ENCODE measurements at places on chromosomes 7 and 10. TPM values are rescaled to one million over a fixed set of nuclear protein-coding genes. Genes with fewer than 3 reads are reported as not detected.

- peak overlapping the region; percentile 99 for H3K27ac ChIP-seq
- H3K4me3 ChIP-seq: no peak overlapping the region
- peak; percentile 82 for DNase-seq
- H3K36me3 ChIP-seq: no peaks in the 10 kb centered on the region
Observed at GRCh38 chr10:72328045-72328828, 26.5 kb downstream of the DNAJB12 start.

The GJD4 gene
- total RNA-seq: not detected

DNA sequence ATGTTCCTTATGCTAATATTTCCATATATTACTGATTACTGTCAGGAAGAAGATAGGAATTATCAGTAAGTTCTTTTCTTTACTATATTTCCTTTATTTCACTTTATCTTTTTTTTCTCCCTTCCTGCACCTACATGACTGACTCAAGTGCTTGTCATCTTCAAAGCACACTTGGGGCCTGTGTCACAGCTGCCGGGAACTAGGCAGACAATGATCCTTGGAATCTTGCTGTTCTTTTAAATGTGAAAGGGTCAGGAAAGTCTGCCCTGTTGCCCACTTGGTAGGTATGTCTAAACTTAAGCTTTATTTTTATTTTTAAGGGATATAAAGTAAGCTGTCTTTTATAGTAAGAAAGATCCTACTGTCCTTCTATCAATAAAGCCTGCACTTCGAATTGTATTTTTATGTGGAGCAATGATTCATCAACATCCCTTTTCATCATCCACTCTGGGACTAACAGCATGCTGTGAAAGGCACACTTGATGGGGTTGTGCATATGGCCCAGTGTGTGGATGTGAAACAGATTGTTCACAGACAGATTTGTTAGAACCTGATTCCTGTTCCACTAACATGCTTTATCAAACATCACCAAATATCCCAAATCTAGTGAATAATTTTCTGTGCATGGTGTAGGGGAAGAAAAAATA, 556.9 kb downstream of the DNAJB9 start:
- no peak for DNase-seq
- H3K27ac ChIP-seq: no peak overlapping the region
- H3K4me3 ChIP-seq: no peak overlapping the region
- no peaks in the 10 kb centered on the region for H3K27me3 ChIP-seq

GRCh38 chr10:95480901-95481491, 80.2 kb downstream of the SORBS1 start:
- no peak for DNase-seq
- no peak overlapping the region for H3K27ac ChIP-seq
- H3K27me3 ChIP-seq: no peaks in the 10 kb centered on the region
- H3K4me3 ChIP-seq: no peak overlapping the region
- H3K36me3 ChIP-seq: no peaks in the 10 kb centered on the region

GRCh38 chr7:20741801-20742200, 44.9 kb downstream of the SP8 start:
- no peak overlapping the region for H3K4me3 ChIP-seq
- H3K36me3 ChIP-seq: no peaks in the 10 kb centered on the region
- no peak overlapping the region for H3K27ac ChIP-seq
- no peaks in the 10 kb centered on the region for H3K27me3 ChIP-seq
- no peak for DNase-seq
- no peaks in the 10 kb centered on the region for H3K4me1 ChIP-seq

DNA sequence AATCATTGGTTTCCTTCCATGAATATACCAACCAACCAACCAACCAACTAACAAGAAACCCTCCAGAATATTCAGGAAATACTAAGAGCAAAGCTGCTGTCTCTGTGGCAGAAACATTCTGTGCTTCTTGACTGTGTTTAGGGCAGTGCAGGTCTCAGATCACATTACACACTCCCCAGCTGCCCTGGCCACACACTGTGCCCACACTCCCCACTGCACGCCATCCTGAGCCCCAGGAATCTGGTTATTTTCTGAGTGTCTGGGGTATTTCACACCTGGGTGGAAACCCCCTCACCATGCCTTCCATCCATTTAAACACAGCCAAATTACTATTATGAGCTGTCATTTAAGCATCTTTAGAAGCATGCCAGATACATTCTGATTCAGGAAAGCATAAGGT, 183.7 kb upstream of the ANK3 start:
- H3K36me3 ChIP-seq: no peaks in the 10 kb centered on the region
- H3K27me3 ChIP-seq: no peaks in the 10 kb centered on the region
- H3K4me1 ChIP-seq: peaks cover 25% of the 10 kb centered on the region
- DNase-seq: no peak

GRCh38 chr7:21966271-21966670, 20.6 kb upstream of the CDCA7L start:
- DNase-seq: no peak
- H3K27me3 ChIP-seq: no peaks in the 10 kb centered on the region
- no peak overlapping the region for H3K27ac ChIP-seq
- H3K36me3 ChIP-seq: no peaks in the 10 kb centered on the region

DNA sequence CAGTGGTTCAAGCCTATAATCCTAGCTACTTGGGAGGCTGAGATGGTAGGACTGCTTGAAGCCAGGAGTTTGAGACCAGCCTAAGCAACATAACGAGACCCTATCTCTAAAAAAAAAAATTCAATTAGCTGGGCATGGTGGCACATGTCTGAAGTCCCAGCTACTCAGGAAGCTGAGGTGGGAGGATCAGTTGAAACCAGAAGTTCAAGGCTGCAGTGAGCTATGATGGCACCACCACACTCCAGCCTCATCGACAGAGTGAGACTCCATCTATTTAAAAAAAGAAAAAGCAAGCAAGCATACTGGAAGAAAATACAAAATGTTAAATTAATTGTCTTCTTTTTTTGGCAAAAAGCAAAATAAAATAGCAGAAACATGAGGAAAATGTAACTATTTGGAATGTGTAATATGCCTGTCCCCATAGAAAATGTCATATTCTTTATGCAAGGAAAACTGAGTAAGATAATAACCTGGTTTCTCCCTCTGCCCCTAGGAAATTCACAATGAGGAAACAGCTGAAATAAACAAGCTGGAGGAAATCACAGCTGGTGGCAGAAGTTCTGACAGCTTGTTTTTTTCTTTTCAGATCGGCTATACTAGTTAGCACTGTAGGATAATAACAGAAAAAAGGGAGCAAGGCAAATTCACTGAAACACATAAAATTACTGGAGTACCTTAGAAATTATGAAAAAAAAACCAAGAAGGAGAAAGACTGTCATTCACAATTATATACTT, 48.5 kb downstream of the HERPUD2 start:
- H3K4me1 ChIP-seq: peaks cover 71% of the 10 kb centered on the region
- H3K4me3 ChIP-seq: no peak overlapping the region
- peak; percentile 61 for DNase-seq

The TCAF2 gene
- total RNA-seq: 0.66 TPM

DNA sequence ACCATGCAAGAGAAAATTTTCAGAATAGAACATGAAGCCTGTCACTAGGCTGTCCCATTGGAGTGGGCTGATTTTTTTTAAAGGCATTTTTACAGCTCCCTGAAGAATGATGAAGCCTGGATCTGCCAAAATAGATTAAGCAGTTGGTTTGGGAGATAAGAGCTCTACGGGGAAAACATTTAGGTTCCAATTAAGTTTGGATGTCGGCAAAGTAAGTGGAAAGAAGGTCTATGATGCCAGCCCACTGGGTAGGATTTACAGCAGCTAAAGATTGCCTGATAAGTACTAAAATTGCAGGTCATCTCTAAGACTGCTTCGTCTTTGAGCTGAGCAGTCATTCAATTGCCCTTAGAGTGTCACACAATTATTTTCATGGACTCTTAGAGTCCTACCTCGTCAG, 939.2 kb upstream of the CELF2 start:
- H3K27ac ChIP-seq: no peak overlapping the region
- no peak overlapping the region for H3K4me3 ChIP-seq
- no peaks in the 10 kb centered on the region for H3K36me3 ChIP-seq

GRCh38 chr7:4157651-4158050, 524.4 kb upstream of the FOXK1 start:
- no peaks in the 10 kb centered on the region for H3K36me3 ChIP-seq
- DNase-seq: no peak
- H3K27me3 ChIP-seq: no peaks in the 10 kb centered on the region
- H3K27ac ChIP-seq: no peak overlapping the region
- H3K4me3 ChIP-seq: no peak overlapping the region

The ATRNL1 gene
- total RNA-seq: 3.0 TPM

The GJC3 gene
- total RNA-seq: not detected

The TMEM229A gene
- not detected for total RNA-seq

GRCh38 chr10:93071674-93072224, 1.9 kb upstream of the CYP26A1 start:
- peaks cover 22% of the 10 kb centered on the region for H3K27me3 ChIP-seq
- peaks cover 31% of the 10 kb centered on the region for H3K4me1 ChIP-seq
- DNase-seq: peak; percentile 35
- H3K4me3 ChIP-seq: no peak overlapping the region
- H3K27ac ChIP-seq: no peak overlapping the region
- H3K36me3 ChIP-seq: no peaks in the 10 kb centered on the region

The MRC1 gene
- total RNA-seq: 10.2 TPM

DNA sequence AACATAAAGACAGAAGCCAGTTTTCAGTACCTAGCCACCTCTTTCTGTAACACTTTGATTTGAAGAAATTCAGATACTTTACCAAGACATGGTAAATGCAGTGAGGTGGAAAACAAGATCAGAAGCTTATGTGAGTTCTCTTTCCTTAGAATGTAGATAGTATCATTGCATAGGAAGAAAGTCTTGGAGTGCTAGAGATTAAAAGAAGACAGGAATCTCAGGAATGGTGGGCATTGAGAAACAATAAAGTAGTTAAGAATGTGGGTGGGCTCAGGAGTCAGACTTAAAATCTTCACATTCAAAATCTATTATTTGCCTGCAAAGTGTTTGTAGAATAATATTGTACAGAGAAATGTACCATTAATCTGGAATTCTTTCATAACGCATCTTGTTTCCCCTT, 58.9 kb downstream of the POLL start:
- no peak for DNase-seq
- no peak overlapping the region for H3K4me3 ChIP-seq
- H3K36me3 ChIP-seq: no peaks in the 10 kb centered on the region
- no peaks in the 10 kb centered on the region for H3K27me3 ChIP-seq
- no peak overlapping the region for H3K27ac ChIP-seq

The ARHGAP22 gene
- 1.6 TPM for total RNA-seq

- no peaks in the 10 kb centered on the region for H3K27me3 ChIP-seq
- no peak overlapping the region for H3K4me3 ChIP-seq
- no peak overlapping the region for H3K27ac ChIP-seq
- no peak for DNase-seq
- H3K36me3 ChIP-seq: no peaks in the 10 kb centered on the region
- H3K4me1 ChIP-seq: no peaks in the 10 kb centered on the region
Observed at GRCh38 chr7:143015084-143015483, 11.8 kb downstream of the OR9A2 start.

The CARD11 gene
- 3.4 TPM for total RNA-seq

DNA sequence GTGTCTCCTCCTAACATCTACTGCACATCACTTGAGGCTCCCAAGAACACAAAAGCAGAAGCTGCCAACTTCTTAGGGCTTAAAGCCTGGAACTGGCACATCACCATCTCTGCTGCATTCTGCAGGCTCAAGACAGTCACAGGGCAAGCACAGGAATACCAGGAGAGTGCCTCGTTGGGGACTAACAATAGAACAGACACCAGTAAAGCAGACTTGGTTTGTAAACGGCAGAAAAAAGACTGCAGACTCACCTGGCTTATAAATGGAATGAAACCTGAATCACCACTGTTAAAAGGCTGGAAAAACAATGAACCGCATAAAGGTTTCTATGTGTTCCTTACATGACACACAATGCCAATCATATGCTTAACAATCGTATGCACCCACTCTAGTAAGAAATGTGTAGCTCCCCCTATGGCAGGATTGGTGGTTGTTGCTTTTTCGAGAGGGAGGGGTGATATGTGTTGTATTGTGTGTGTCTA, 12.8 kb downstream of the RHEB start:
- H3K4me3 ChIP-seq: no peak overlapping the region
- H3K4me1 ChIP-seq: peaks cover 45% of the 10 kb centered on the region
- H3K27ac ChIP-seq: no peak overlapping the region
- no peak for DNase-seq

DNA sequence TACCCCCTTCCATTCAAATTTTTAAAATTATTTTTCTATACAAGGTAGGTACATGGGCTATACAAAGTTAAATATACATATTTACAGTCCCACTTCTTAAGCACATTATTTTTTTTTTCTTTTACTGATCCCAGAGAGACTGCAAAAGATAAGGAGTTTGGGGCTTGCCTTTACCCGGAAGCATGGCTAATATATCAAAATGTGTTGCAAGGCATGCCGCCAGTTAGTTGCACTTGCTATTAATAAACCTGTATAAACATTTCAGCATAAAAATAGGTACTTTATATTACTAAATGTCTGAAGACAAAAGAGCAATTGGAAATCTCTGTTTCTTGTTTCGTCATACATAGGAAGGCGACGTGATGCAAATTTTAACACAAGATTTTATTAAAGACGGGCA, 21.5 kb upstream of the PDLIM1 start:
- H3K4me1 ChIP-seq: peaks cover 39% of the 10 kb centered on the region
- no peak overlapping the region for H3K4me3 ChIP-seq
- H3K27ac ChIP-seq: no peak overlapping the region
- no peaks in the 10 kb centered on the region for H3K27me3 ChIP-seq
- no peaks in the 10 kb centered on the region for H3K36me3 ChIP-seq
- peak; percentile 78 for DNase-seq

DNA sequence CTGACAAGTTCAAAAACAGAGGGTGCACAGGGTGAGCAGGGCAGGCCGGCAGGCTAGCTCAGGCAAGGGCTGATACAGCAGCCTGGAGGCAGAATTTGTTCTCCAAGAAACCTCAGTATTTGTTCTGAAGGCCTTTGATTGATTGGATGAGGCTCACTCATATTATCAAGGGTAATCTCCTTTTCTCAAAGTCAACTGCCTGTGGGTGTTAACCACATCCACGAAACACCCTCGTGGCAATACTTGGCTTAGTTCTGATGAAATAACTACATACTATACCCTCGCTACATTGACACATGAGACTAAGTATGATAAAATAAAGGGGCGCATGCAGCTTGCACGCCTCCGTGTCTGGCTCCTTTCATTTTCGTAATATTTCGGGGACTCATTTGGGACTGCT, 4.4 kb upstream of the PPP2R2D start:
- no peaks in the 10 kb centered on the region for H3K27me3 ChIP-seq
- H3K4me1 ChIP-seq: peaks cover 10% of the 10 kb centered on the region
- no peak for DNase-seq
- H3K36me3 ChIP-seq: no peaks in the 10 kb centered on the region

DNA sequence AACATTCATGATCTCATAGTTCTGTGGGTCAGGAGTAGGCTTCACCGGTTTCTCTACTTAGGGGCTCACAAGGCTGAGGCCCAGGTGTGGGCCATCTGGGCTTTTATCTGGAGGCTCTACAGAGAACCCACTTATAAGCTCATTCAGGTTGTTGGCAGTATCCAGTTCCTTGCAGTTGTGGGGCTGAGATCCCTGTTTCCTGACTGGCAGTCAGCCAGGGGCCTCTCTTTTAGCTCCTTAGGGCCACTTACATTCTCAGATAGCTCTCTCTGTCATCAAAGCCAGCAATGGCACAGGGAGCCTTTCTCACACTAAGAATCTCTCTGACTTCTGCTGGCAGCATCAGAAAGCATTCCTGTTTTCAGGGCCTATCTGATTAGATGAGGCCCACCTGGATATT, 18.2 kb upstream of the HECTD2 start:
- no peaks in the 10 kb centered on the region for H3K27me3 ChIP-seq
- peaks cover 6% of the 10 kb centered on the region for H3K4me1 ChIP-seq
- no peak overlapping the region for H3K27ac ChIP-seq
- no peak overlapping the region for H3K4me3 ChIP-seq
- peak; percentile 12 for DNase-seq

- no peaks in the 10 kb centered on the region for H3K27me3 ChIP-seq
- H3K4me1 ChIP-seq: peaks cover 10% of the 10 kb centered on the region
- no peak overlapping the region for H3K4me3 ChIP-seq
- H3K27ac ChIP-seq: no peak overlapping the region
- H3K36me3 ChIP-seq: no peaks in the 10 kb centered on the region
Observed at GRCh38 chr10:11265484-11265883, 247.8 kb downstream of the CELF2 start.

Measured in body of pancreas (tissue), 4 donors.